ENCODE measurements at places on chromosomes 2 and 18. TPM values are rescaled to one million over a fixed set of nuclear protein-coding genes. Genes with fewer than 3 reads are reported as not detected.

DNA sequence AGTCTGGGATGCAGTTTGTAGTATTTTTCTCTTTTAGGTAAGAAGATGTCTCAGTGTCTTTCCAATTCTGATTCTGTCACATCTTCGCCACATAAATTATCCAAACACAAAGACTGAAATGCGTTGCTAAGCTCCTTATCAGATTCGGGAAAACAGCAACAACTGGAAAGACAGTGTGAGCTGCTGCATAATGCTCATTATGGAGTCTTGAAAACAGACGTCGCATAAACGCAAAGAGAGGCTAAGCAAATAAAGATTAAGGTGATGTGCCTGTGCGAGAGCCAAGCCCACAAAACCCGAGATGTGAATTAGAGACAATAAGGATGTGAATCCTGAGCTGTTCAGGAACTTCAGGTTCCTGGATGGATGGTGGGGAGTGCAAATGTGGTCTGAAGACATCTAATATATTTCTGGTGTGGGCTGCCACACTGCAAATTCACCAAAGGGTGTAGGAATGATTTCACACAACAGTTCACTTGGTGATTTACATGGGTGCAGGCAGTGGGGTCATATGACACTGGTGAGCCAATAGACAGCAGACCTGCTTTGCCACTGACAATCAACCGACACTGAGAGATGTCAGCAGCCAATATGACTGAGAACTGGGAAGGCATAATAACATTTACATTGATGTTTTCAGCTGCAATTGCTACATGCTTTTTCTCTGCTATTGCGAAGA, 195.8 kb downstream of the MTX2 start:
- no peak overlapping the region for H3K27ac ChIP-seq
- DNase-seq = no peak
- no peaks in the 10 kb centered on the region for H3K36me3 ChIP-seq
- H3K4me3 ChIP-seq = no peak overlapping the region
- H3K27me3 ChIP-seq = no peaks in the 10 kb centered on the region
- H3K4me1 ChIP-seq = no peaks in the 10 kb centered on the region

The FHOD3 gene
- total RNA-seq = 2.5 TPM

The ZNF396 gene
- 4.4 TPM for total RNA-seq

The EDAR gene
- total RNA-seq = 0.12 TPM
